Brain (organoid and tissue), 16 donors: ENCODE measurements at places on chromosomes 3 and 15.

DNA sequence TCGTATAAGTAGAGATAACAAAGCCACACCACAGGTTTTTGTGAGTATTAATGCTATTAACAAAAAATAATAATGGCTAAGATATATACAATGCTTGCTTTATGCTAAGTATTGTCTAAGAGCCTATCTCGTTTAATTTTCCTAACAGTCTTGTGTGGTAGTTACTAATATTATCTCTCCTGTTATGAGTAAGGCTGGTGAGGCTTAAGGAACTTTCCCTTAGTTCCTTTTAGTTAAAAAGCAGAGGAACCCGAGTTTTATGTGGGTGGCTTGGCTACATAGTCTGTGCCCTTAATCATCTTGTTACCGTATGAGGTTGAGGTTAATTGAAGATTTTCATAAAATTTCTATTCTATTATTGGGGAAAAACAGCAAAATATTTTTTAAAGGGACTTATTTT is 218.4 kb downstream of the SOX2 start:
- no peak for DNase-seq

DNA sequence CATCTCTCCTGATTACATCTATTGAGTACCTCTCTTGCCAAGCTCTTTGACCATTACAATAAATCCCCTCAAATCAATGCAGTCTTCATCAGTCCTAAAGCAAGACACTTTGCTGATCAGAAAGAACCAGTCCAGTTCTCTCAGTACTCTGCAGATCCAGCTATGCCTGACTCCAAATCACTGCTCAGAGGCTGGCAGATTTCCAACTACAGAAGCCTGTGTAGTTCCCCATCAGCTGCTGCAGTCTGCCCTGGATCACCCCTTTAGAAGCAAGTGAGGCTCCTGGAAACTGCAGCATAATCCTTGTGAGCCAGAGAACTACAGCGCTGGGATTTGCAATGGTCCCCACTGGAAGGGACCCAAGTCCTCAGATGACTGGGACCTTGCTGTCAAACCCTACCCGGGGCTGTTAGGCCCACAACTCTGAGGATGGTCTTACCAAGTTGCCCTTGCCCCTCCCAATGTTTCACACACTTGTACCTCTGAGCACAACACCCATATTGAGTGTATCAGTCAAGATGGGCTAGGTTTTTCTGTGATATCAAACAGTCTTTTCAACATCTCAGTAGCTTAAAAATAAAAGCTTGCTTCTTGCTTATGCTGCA is 81.9 kb upstream of the TOPAZ1 start:
- no peak for DNase-seq

DNA sequence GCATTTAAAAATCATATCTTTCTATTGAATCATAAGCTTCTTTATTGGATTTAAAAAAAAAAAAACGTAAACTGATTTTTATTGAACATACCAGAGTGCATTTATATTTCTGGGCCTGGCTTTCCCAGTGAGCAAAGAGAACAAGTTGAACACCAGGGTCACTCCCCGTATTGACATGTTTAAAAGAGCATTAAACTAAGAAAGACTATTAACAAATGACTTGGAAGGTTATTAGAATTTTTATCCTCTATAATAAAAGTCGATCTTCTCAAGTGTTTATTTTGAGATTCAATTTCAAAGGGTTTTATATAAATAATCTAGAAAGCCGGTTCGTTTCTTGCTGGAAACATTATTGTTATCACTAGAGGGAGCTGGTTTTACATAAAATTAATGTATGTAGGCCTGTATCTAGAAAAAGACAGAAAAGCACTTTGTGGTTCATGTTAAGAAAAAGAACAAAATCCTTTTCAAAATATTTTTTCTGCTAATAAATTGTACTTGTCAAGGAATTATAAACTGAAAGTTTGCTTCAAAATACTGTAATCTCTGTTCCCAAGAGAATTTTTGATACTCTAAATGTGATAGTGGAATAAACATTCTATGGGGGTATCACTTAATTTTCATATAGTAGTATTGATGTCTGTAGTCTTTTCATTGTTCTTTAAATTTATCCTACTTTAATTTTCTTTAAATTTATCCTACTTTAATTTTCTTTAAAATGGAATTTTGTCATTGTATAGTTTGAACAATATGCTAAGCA is 321.8 kb upstream of the MME start:
- DNase-seq, result peak; percentile 55

- no peak for DNase-seq
Measured at GRCh38 chr15:60835974-60836373, 357.0 kb upstream of the ICE2 start.

DNA sequence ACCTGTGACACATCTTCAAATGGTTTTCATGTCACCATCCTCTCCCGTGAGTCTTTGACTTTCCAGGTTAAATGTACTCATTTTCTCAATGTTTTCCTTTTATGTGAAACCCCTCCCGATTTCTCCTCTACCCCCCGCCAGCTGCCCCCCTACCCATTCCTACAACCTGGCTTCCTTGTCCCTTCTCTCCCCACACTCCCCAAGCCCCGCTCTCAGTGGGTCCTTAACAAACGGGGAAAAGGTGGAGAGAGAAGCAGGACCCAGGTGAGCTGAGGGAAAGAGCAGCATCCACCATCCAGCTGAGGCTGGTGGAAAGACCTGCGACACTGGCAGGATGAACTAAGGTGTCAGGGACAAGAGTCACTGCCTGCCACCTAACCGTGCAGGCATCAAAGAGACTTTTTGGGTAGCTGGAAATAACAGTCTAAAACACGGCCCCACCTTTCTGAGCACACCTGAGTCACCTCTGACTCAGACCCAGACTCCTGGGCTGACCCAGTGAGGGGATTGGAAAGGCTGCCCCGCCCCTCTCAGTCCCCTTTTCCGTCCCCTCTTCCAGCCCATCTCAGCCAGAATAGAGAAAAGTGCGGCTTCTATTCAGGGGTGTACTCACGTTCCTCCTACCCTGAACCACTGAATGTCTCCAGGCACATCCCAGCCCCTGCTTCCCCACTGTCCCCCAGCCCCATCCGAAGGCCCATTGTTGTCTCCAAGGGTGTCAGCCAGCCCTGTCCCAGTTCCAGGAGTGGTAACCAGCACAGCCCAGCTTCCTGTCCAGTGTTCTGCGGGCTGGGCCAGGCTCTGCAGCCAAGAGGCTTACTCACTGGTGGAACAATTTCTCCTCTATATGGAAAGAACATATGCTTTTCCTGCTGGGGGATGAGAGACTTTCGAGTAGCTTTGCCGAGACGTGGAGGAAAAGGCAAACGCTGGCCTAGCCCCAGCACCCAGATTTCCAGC is 20.4 kb downstream of the ISG20 start:
- no peak for DNase-seq

DNA sequence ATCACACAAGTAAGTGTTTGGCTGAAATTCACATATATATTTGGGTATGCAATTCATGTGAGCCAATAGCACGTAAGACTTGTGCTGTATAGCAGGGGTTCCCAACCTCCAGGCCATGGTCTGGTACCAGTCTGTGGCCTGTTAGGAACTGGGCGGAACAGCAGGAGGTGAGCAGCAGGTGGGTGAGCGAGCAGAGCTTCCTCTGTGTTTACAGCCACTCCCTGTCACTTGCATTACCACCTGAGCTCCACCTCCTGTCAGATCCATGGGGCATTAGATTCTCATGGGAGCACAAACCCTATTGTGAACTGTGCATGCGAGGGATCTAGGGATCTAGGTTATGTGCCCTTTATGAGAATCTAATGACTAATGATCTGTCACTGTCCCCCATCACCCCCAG is 59.7 kb downstream of the MAP3K13 start:
- no peak for DNase-seq

- no peak for DNase-seq
Measured at GRCh38 chr3:31161889-31162288, 267.4 kb upstream of the GADL1 start.

GRCh38 chr15:80182611-80183261 is 29.9 kb downstream of the FAH start:
- peak; percentile 100 for DNase-seq

- no peak for DNase-seq
Measured at GRCh38 chr15:22913646-22914380, 66.4 kb downstream of the CYFIP1 start.
